HuH-7 (cell line): ENCODE measurements at places on chromosomes 12 and 14.
A peak's percentile ranks its signal among the peaks of the same experiment; 100 is the strongest.

DNA sequence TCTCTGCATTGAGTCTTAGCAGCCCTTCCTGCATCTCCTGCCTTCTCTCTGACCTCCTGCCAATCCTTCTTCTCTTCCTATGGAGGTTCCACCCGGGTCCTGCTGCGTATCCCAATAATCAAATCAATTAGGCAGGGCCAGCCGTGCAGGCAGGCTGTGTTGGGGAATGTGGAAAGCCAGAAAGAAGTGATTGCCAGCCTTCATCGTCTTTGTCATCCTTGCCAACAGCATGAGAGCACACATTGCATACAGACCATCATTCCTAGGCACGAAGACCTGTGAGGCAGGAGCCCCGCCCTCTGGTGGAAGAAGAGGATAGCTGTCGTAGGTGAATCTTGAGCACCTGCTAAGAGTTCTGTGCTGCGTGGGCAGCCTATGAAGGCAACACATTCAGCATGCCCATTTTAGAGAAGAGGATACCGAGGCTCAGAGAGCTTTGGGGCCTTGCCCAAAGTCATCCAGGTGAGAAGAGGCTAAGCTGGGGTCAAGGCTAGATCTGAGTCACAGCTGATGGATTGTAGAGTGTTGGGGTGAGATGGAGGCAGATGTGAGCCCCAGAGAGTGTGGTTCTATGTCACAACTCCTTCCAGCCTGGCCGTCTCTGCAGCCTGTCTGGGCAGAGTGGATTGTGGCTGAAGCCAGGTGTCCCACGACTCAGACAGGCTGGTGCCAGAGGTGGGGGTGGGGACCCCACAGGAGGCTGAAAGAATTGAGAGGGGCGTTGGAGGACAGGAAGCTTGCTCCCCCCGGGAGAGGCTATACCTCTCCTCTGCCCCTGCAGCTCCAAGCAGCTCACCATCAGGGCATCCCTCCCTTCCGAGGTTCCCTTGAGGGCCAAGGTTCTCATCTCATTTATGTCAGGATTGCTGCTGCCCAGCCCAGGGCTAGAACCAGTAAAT is 12.7 kb downstream of the C14orf132 start:
- peak; percentile 26 for DNase-seq

DNA sequence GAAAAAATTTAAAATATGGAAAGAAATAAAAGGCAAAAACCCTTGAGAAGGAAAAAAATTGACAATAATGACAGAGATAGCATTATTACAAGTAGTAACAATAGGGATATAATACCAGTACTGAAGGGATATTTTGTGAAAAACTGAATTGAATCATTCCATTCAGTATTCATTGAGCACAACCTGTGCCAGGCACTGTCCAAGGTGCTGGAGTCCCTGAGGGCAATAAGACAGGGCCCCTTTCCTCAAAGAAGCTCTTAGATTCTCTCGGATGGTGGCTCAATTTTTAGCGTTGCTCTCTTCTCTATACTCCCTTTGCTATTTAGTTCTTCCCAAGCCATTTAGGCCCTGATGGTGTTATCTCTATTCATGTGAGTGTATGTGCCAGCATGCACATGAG is 34.3 kb upstream of the GAS2L3 start:
- no peak for DNase-seq

GRCh38 chr14:63701606-63702299 is 26.1 kb downstream of the SGPP1 start:
- DNase-seq = no peak

DNA sequence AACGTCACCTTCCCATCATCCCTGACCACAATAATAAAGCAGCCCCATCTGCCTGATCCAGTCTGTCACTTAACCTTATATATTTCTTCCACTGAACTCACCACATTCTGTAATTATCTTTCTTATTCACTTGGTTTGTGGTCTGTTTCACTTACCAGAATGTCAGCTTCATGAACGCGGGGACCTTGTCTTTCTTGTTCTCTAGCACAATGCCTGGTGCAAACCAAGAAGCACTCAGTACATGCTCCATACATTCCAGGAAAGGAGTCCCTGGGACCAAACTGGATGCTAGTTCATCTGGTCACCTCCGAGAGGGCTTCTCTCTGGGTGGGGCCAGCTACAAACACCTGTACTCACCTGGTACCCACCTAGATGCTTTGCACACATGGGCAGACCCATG is 17.4 kb upstream of the ANKRD33 start:
- DNase-seq = no peak

DNA sequence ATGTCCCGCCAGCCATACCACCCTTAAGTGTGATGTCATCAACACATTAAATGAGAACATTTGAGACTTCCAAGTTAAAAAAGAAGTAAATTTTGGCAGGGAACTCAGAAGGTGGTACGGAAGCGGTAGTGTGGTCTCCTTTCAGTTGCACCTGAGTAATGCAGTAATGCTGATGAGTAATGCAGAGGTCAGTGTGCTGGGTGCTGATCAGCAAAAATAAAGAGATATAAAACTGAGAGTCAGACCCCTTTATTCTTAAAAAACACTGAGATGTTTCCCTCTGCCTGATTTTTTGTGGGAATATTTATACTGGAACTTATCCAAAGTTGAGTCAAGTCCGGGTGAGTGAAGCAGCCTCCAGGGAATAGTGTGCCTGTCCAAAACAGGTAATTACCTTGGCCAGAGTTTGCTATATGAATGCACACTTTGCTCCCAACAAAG is 370.6 kb upstream of the PRICKLE1 start:
- DNase-seq = no peak

- DNase-seq = no peak
Observed at GRCh38 chr14:68362846-68363245, 430.0 kb downstream of the ZFP36L1 start.
